ENCODE measurements at places on chromosomes 6 and 20.

DNA sequence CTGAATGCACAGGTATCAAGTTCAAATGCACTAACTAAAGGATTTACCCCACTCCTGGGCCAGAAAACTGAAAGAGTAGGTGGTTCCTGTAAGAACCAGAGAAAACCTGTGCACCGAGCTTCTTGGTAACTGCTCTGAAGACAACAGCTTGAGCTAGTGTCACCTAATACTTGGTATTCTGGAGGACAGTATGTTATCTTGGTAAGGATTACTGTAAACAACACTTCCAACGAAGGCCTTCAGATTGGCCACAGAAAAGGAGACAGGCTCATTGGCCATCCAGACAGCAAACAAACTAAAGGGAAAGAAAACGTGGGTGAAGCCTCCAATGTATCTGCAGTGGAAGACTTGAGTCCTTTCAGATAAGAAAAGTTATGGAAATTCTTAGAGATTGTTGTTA lies 61.5 kb downstream of the GMPR start:
- DNase-seq, result no peak

GRCh38 chr6:19137505-19137904 lies 699.7 kb upstream of the ID4 start:
- no peak for DNase-seq

GRCh38 chr6:125546841-125547251 lies 202.6 kb upstream of the HEY2 start:
- no peak for DNase-seq

DNA sequence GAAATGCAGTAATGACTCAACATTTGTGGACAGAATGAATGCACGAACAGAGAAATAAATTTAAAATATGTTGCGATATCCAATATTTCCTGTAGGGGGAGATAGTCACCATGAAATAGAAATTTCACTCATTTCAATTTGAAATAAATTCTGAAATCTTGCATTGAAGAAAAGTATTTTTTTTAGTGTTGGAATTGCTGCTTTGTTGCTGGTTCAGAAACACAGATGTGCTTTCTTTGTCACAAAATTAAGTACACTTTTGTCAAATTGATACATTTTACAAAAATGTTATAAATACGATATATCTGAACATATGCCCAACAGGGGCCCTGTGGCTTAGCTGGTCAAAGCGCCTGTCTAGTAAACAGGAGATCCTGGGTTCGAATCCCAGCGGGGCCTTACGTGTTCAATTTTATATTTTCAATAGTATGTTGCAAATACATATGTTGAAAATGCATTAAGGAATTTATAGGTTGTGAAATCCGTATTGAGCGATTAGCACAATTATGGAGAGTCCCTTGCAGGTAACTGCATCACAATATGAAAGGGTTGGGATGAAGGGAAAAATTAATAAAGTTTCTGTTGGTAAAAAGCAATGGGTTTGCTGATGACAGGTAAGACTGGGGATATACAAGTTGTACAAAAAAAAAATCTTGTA lies 85.4 kb upstream of the PRSS16 start:
- DNase-seq, result no peak

DNA sequence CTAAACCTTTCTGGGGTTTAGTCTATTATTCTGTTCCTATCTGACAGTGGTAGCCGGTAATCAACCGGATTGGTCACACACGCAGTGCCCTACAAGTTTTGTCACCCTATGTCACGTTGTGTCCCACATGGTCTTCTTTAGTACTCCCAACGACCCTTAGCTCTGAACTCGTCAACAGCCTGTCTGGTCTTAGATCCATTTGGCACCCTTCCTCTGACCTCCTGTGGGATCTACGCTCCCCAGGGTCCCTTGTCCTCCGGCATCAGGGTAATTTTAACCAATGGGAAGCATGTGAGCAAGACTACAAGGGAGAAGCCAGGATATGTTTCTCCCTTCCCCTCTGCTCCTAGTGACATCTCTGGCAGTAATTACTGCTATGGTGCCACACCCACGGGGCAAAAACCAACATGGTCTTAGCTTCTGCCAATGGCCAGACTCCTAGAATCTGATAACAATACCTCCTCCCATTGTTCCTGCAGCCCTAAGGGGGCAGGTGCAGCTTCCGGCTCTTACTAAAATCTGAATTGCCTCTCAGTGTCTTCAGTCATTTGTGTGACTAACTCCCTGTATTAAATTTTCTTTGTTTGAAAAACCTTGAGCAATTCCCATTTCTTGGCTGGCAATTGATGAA lies 56.6 kb downstream of the MAFB start:
- no peak for DNase-seq

- DNase-seq, result no peak
Measured at GRCh38 chr20:24033151-24033550, 44.6 kb upstream of the GGTLC1 start.

- DNase-seq, result no peak
Measured at GRCh38 chr6:18262702-18263417, 1.5 kb downstream of the DEK start.

GRCh38 chr6:12395898-12396297 lies 105.7 kb downstream of the EDN1 start:
- DNase-seq, result no peak

- no peak for DNase-seq
Measured at GRCh38 chr20:62567246-62568044, 74.9 kb upstream of the SLCO4A1 start.

GRCh38 chr6:169779896-169780295 lies 28.5 kb downstream of the ERMARD start:
- no peak for DNase-seq

DNA sequence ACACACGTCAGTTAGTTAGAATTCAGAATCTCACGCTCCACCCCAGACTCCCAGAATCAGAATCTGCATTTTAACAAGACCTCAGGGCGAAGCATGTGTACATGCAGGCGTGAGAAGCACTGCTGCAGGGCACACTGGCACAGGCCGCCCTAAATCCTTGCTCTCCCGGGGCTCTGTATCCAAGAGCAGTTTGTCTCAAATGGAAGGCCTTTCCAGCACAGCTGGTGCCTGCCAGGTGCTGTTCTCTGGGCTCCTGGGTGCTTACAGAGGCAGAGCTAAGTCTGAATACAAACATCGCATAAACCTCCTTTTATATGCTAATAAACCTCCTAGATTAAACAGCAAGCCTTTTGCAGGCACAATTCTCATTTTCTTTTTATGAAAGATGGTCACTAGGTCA lies 119.1 kb upstream of the CD93 start:
- DNase-seq, result no peak

GRCh38 chr6:105453968-105454367 lies 51.1 kb upstream of the PREP start:
- no peak for DNase-seq

DNA sequence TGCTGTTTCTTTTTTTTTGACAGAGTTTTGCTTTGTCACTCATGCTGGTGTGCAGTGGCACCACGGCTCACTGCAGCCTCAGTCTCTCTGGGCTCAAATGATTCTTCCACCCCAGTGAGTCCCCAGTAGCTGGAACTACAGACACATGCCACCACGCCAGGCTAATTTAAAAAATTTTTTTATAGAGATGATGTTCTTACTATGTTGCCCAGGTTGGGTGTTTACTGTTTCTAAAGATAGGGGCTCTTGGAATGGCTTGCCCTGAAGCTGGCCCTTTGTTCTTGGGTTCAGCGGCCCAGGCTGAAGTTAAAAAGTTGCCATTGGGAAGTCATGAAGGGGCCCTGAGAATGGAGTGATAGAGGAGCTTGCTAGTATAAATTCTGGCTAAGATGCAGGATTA lies 16.5 kb downstream of the RALGAPB start:
- DNase-seq, result no peak

DNA sequence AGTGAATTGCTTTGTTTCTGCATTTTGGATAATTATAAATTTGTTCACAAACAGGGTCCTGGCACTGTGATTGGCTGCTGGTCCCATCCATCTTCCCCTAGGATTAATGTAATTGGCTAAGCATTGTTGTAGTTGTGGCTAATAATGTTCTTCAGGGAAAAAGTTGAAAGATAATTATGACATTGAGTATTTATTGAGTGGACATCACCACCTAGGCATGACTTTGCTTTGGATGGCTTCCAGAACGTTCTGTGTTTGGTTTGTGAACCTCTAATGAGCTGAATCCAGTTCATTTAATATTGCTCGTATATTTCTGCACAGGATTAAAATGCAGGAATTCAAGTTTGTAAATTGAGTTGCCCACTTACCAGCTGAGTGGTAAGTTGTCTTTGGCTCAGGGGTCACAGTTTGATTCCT lies 55.1 kb downstream of the ARID1B start:
- DNase-seq, result no peak

DNA sequence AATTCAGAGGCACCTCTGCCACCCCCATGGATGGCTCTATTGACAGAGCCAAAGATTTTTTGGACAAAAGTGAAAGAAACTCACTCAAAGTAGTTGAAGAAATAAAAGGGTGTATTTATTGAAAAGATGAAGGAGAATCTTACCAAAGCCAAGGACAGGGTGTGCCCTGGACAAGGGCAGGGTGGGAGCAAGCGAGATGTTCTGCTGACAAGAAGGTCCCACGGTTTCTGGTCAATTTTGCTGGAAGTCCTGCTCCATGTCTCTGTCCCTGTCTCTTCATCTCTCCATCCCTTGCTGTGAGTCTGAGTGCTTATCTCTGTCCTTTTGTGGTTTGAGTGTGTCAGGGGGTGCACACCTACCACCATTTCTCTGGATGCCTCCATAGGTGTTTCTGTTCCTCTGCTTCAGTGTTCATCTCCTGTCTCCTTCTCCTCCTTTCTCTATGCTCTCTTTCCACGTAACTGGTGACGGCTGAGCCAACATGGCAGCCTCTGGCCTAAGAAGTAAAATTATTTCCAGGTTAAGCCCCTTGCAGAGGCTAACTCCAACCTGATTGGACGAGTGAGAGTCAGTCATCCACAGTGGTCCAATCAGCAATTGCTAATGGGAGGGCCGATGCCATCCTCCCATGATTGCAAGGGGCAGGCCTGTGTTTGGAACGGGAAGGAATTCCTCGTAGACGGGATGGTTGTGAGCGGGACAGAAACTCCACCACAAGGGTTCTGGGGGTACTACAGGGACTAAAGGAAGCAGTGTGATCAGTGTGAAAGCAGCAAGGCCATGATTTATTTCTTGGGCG lies 502.1 kb upstream of the CDH4 start:
- DNase-seq, result no peak

DNA sequence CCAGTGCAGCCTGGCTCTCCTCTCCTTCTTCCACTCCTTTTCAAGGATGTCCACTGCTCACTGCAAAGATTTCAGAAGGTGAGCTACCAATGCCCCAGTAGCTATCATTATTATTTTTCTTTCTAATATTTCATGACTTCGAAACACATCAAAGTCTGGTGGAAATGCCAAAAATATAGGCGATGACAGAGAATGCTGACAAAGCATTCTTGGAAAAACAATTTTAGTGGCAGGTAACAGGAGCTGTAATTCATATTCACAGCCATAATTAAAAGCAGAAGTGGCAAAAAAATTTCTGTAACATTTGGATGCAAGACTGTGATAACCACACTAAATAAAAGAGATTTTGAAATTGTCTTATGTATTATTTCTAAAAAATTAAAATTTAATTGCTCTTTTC lies 133.6 kb downstream of the RALGAPA2 start:
- DNase-seq, result no peak

GRCh38 chr6:120805276-120805675 lies 529.0 kb downstream of the TBC1D32 start:
- no peak for DNase-seq

- DNase-seq, result no peak
Measured at GRCh38 chr6:67971812-67972211, 663.3 kb upstream of the ADGRB3 start.

DNA sequence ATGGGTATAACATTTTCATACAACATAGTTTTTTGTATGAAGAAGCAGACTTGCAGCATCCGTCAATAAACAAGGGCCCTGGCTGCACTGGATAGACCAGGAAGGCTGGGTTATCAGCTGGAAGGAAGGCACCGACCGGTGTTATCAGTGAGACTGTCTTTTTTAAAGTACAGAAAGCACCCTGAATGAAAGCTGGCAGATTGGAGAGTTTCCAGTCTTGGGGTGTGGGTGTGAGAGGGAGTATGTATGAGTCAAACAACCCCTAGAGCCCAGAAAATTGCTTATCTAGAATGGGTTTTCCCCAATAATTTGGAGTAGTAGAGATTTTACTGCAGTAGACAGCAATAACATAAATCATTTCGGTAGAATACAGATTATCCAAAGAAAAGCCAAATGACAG lies 42.4 kb downstream of the TXLNB start:
- DNase-seq, result no peak

GRCh38 chr6:19142275-19142674 lies 694.9 kb upstream of the ID4 start:
- DNase-seq, result no peak

DNA sequence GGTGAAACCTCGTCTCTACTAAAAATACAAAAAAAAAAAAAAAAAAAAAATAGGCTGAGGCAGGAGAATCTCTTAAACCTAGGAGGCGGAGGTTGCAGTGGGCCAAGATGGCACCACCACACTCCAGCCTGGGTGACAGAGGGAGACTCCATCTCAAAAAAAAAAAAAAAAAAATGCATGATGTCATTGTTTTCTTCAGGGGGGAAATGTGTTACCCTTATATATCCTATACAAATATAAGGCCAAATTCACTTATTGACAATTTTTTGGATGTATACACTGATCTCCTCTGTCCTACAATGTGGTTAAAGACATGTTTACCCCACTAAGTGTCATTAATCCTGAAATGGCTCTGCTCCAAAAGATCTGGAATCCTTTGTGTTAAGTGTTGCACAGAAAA lies 73.1 kb downstream of the TPBG start:
- no peak for DNase-seq

- DNase-seq, result no peak
Measured at GRCh38 chr6:169689287-169689686, 12.5 kb downstream of the WDR27 start.

GRCh38 chr6:158972241-158973233 lies 27.5 kb downstream of the RSPH3 start:
- DNase-seq, result no peak

GRCh38 chr6:84340422-84340821 lies 113.0 kb upstream of the CEP162 start:
- no peak for DNase-seq

- DNase-seq, result no peak
Measured at GRCh38 chr20:48697845-48698491, 129.8 kb downstream of the PREX1 start.

DNA sequence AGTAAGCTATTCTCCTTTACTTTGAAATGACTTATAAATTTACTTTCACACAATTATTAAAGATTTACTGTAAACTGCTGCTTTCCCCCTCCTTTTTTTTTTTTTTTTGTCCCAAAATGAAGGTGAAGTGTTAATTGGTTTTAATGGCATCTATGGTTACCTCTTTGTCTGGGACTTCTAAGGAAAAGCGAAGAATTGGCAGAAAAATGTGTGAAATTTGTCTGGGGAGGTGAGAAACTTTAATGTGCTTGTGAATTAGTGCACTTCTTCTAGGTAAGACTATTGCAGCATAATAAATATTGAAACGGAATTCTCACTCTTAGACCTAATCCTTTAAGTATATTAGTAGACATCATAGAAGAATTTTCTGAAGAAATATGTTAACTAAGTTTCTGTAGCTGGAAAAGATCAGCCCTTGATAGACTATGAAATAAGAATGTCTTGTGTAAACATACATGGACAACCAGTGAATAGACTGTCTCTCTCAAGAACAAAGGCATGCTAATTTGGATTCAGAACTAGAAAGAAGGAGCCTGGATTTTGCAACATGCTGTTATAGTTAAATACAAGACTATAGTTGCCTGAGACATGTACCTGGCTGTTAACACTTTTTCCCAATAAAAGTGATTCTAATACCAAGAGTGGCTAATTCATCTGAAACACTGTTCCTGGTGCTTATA lies 23.9 kb downstream of the FLRT3 start:
- DNase-seq, result no peak
